Right forelimb (tissue), 1 donor: ENCODE measurements at places on chromosomes 3 and 15.

DNA sequence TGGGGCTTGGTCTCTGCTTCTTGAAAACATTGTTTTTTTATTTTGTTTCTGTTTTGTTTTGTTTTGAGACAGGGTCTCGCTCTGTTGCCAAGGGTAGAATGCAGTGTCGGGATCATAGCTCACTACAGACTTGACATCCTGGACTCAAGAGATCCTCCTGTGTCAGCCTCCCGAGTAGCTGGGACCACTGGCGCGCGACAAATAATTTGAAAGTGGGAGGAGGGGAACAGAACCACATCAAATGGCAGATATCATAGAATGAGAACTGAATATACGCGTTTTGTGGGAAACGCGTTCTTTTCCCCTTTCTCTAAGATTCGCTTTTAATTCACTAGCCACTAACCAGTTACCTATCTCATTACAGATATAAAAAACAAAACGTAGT lies 641 bp upstream of the VPS13C start:
- DNase-seq: no peak

- DNase-seq: no peak
Observed at GRCh38 chr3:157087373-157087772, 72.6 kb downstream of the CCNL1 start.

DNA sequence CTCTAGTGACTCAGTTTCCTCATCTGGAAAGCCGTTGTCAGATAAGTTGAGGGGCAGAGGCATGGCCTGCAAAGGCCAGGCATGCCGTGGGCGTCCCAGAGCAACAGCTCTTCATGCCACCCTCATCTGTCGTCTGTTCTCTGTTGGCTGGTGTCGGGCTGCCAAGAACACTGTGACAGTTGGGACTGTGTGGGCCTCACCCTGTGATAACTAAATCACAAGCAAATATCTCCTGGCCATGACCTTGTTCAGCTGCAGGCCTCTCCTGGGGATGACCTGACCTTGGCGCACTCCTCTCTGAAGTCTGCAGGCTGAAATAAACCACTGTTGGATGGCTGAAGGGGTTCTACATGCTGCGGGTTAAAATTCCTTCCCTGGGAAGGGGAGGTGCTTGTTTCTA lies 145.9 kb downstream of the SHQ1 start:
- DNase-seq: no peak

DNA sequence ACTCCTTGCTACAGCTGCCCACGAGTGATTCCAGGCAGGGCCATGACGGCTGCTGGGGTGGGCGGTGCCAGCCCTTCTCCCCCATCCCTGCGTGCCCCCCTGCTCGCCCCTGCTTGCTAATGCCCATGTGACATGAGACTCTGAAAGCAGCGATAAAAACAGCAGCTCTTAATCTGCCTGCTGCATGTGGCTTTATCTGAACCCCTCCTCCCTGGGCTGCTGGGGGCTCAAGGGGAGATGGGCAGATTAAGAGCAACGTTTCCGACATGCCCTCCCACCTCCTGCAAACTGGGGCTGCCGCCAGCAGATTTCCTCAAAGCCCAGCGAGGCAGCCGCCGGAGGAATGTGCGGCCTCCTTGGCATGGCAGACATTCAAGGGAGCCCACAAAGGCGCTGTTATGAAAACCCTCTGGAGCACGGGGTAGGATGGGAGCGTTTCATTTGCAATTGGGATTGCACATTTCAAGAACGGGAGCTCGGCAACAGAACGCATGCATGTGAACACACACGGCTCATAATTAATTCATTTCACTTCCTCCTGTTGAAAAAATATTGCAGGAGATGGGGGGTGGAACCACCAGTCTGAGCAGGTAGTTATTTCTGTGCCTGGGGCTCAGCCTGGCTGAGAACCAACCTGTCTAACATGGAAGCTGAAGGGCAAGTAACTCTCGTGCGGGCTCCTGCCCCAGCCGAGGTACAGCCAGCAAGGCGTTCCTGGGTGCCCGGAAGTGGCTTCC lies 504.2 kb upstream of the PROK2 start:
- peak; percentile 81 for DNase-seq

DNA sequence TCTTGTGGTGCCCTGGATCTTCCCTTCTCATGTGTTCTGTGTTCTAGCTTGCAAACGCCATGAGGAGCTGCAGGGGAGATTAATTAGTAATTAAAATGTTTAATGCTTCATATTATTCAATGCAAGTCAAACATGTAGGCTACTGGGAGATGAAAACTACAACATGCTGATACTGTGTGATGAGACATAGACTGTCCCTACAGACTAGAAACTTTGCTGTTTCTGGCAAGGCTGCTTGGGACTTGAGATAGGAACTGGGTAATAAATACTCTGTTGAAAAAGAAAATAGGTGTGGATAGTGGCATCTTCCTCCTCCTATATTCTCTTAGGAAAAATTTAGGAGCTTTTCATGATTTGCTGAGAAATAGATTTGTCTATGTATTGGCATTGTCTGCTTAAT lies 379.2 kb downstream of the LPP start:
- DNase-seq: no peak

DNA sequence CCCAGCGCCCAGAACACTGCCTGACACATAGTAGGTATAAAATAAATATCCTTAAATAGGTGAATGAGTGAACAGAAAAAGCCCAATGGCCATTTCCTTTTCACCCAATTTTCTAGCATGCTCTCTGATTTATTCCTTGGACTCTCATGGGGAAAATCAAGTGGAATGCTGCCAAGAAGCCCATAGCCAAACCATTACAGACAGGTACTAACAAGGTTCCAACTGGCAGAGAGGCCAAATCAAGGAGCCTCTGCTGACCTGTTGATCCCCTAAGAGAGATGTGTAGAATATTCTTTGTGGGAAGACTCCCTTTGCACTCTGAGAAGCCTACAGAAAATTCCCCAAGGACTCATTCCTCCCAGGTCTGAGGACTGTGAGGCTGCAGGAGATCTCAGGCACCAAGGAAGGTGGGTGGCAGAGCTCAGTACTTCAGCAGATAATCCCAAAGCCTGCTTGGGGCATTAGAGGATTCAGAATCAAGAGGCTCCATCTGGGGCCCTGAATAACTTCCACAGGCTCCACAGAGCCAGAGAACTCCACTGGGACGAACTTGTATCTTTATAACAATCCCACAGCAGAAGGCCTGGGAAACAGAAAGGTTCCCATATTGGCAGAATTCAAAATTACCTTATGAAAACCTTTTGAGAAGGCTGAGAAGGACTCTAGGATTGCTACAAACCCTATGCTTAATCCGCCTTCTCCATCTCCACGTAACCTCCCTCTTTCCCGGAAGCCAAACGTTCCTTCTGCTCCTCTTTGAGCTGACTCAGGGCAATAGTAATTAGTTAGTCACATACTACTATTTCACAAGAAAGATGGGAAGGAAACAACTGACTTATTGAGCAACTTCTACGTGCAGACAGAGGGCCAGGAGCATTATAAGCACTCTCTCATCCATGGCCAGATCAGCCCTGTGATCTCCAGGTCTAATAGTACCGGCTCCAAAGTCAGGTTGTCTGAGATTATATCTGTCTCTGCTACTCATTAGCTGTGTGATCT lies 34.5 kb downstream of the PRICKLE2 start:
- no peak for DNase-seq

GRCh38 chr3:134563601-134564000 lies 77.7 kb downstream of the CEP63 start:
- DNase-seq: no peak
